ENCODE measurements at places on chromosomes 7 and 10. TPM values are rescaled to one million over a fixed set of nuclear protein-coding genes. Genes with fewer than 3 reads are reported as not detected.

OR6V1 gene
- polyA plus RNA-seq, result not detected

RAPGEF5 gene
- 9.0 TPM for polyA plus RNA-seq

ATG9B gene
- 1.5 TPM for polyA plus RNA-seq

IL2RA gene
- not detected for polyA plus RNA-seq

WDFY4 gene
- 0.34 TPM for polyA plus RNA-seq

EVX1 gene
- not detected for polyA plus RNA-seq

CYP2W1 gene
- 0.54 TPM for polyA plus RNA-seq

LIPM gene
- polyA plus RNA-seq, result not detected

ERVW-1 gene
- not detected for polyA plus RNA-seq

CALML3 gene
- polyA plus RNA-seq, result 0.08 TPM

CFAP43 gene
- polyA plus RNA-seq, result 6.2 TPM

WAPL gene
- 7.1 TPM for polyA plus RNA-seq

CC2D2B gene
- 0.47 TPM for polyA plus RNA-seq

ST7 gene
- polyA plus RNA-seq, result 8.2 TPM

AMZ1 gene
- polyA plus RNA-seq, result 0.04 TPM

ZNF365 gene
- 0.53 TPM for polyA plus RNA-seq

CYP3A4 gene
- 5.4 TPM for polyA plus RNA-seq

AKR1C8 gene
- polyA plus RNA-seq, result not detected

MEIG1 gene
- 1.5 TPM for polyA plus RNA-seq

CCT6A gene
- polyA plus RNA-seq, result 89.0 TPM

IKZF1 gene
- polyA plus RNA-seq, result 0.87 TPM

CRHR2 gene
- polyA plus RNA-seq, result 0.66 TPM

KAZALD1 gene
- 1.6 TPM for polyA plus RNA-seq

SH2D4B gene
- polyA plus RNA-seq, result not detected

HOGA1 gene
- polyA plus RNA-seq, result 20.5 TPM

PARG gene
- polyA plus RNA-seq, result 3.1 TPM

KNDC1 gene
- 3.1 TPM for polyA plus RNA-seq

MYO1G gene
- 1.5 TPM for polyA plus RNA-seq

GHRHR gene
- polyA plus RNA-seq, result 0.34 TPM

Measured in pancreas (tissue), 10 donors.